Trophoblast cell (in vitro differentiated cells and primary cell): ENCODE measurements at places on chromosomes 2 and 18.

DNA sequence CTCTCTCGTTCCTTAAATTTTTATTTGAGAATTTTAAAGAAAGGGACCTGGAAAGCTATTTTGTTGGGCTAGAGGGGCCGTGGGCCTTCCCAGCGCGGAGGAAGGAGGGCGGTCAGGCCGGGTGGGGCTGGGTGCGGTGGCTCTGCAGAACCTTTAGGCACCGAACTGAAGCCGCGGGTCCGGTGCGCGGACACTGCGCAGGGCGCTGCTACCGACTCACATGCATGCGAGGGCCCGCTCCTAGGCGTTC is 1.6 kb upstream of the TWIST2 start:
- DNase-seq: no peak

DNA sequence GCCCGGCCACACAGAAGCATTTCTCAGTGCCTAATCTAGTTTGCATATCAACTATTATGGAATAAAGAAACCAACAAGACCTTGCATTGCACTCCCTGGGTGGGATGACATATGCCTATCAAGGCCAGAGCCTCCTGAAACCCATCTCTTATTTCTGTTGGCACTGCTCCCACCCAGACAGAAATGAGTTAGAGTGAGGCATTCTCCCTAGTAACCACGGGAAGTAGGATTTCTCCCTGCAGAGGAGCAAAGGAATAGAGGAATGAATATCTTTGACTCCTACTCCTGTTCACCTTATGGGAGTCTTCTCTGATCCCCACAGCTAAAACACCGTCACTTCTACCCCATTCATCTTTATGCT is 24.2 kb upstream of the SCYGR1 start:
- DNase-seq: no peak

DNA sequence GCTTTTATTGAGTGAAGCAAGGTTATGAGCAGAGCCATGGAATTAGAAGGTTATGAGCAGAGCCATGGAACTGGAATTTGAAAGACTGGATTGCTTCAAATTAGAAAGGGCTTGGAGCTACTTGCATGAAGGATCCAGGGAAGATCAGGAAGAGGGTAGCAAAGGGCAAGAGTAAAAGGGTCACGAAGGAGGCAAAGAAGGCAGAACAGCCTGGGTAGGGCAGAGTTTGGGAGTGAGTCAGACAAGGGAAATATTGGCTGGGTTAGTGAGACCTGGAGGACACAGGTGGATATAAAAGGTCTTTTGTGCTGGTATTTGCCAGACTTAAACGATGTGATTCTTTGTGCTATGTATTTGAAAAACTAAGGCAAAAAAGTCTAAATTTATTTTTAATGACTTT is 65.0 kb downstream of the SEMA4F start:
- no peak for DNase-seq

DNA sequence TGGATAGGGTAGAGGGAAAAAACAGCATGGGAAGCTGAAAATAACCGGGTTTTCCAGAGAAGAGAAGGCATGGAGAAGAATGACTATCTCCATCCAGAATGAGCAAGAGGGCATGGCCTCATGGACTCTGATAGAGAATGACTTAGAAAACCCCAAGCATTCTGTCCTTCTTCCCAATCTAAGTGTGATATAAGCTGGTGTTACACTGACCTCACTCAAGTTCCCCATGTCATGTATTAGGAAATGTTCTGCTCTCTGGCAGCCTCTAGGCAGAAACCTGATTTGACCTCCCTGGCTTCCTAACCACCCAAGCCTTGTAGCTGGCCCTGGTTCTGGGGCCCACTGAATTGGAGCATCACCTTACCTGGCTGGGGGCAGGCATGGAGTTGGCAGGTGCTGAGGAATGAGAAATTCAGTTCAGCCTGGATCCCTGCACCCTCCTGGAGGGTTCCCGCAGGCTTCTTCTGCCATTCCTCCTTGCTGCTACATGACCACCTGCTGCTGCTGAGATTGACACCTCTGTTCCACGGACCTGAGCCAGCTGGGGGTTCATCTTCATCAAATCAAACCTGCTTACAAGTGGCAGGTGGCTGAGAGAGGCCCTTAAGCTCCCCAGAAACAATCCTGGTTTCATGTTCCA is 5.2 kb upstream of the SIGLEC15 start:
- DNase-seq: no peak

- no peak for DNase-seq
Measured at GRCh38 chr2:80126596-80127189, 177.9 kb downstream of the LRRTM1 start.

DNA sequence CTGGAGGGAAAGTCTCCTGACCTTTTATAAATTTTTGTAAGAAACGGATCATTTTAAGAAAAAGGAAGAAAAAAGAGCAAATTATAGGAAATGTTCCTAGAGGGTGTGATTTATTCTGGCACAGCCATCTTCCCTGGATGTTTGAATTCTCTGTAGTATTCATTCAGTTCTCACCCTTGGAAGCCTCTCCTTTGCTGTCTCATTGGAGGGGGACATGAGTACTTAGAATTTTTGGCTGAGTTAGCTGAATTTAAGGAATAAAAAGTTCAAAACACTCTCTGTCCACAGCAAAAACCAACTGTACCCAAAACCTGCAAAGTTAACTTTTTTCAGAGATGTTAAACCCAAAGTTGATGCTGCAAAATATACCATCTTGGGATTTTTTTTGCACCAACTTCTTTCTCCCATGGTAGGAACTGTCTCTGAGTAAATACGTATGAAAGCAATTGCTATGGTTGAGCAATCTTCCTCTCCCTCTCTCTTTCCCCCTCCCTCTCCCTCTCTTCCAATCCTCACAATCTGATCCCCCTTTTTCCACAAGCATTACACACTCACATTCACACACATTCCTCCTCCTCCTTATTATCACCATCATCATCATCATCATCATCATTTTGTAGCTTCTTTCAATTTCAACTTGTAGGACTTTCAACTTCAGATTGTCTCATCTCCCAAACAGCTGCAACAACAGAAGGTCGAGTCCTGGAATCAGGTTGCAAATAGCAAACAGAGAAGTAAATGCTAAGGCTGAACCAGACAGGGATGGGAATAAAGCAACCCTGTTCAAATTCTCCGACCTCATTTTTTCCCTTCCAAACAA is 183.7 kb downstream of the GFPT1 start:
- no peak for DNase-seq

DNA sequence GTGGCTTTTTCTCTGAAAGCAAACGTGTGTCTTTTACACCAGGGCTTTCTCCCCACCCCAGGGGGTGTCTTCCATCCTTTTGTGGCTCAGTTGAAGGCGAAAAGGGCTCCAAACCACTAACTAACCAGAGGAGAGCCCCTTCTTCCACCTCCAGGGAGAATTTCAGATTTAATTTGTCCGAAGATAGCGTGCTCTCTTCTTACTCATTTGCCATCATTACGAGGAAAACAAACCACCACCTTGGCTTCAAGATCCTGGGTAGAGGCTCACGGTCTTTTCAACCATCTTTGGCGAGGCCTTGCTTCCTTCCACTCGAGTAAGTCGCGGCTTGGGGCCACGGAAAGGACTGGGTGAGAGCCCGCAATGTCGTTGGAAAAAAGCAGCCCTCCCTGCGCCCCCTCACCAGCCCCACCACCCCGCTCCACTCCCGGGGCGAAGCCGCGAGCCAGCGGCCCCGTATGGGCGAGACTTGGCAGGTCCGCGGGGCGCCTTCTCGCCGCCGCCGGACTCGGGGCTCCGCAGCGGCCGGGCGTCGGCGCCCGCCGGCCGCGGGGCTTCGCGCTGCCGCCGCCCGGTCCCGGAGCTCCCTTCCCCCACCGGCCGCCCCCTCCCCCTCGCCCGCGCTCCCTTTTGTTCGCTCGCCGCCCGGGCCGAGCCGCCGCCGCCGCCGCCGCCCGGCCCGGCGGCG is 1.7 kb upstream of the ZNF532 start:
- peak; percentile 29 for DNase-seq

DNA sequence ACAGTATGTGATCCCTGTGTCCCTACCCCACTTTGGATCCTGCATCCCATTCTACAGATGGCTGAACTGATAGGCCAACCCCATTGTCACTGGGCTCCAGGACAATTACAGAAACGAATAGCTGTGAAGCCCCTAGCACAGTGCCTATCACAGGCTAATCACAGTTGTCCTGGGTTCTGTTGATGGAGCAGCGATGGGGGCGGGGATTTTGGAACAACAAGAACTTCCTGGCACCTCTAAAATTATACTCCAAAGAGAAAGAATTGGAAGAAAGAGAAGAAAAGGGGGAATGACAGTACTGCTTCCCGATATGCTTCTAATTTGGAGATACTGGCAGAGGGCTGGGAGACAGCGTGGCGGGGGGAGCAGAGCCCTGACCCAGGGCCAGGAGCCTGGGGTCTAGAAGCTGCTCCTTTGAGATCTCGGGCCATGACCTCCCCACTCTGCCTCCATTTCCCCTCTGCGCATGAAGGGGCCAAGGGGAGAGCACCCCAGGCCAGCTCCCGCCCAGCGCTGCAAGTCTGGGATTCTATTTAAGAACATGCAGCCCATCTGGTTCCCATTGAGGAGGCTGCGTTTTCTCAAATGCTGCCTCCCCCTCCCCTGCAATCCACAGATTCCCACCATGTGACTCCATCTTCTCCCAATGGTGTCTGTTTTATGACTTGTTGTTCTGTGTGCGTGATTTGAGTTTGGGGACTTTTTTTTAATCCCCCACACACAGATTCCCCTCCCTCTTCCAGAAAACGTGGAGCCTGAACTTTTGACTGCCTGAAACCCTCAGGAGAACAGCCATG is 202.7 kb downstream of the CYP26B1 start:
- DNase-seq: no peak

- peak; percentile 81 for DNase-seq
Measured at GRCh38 chr2:20212871-20213503, 11.9 kb downstream of the SDC1 start.

GRCh38 chr2:235537186-235537585 is 43.3 kb downstream of the AGAP1 start:
- no peak for DNase-seq

GRCh38 chr18:37450434-37451132 is 115.0 kb downstream of the CELF4 start:
- DNase-seq: peak; percentile 33

DNA sequence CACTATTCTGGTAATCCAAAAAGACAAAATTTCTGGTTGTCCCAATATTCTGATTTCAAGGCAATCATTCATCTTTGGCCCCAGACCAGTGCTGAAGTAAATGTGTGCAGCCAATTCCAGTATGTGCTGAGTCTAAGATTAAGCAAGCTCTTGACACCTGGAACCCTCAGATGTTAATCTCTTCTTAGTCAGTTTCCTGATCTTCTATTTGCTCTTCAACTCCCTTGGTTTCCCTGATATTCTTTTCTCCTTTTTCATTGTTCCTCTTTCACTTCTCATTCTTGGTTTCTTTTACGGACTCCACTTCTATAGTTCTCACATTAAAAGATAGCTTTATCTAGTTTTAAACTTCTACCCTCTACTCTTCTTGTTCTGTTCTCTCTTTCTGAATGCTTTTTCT is 445.7 kb upstream of the FANCL start:
- DNase-seq: no peak

DNA sequence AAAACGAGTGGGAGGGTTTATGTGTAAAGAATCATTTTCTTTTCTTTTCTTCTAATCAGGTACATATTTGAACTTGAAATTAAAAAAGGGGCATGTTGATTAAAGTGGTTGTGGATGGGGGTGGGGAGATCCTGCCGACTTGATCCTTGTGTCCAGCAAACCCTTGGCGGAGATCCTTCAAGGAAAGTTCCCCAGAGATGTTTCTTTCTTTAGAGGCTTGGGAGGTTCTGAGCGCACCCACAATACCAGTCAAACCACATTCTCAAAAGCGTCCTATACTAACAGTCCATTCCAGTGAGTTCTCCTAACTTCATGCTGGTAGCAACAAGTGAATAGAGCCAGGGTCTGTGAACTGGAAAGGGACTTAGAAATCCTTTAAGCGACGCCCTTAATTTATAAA is 49.2 kb downstream of the MYCN start:
- peak; percentile 90 for DNase-seq

GRCh38 chr2:85132397-85132796 is 795 bp upstream of the TCF7L1 start:
- peak; percentile 57 for DNase-seq

- DNase-seq: no peak
Measured at GRCh38 chr2:238912228-238912915, 64.5 kb downstream of the TWIST2 start.

- DNase-seq: no peak
Measured at GRCh38 chr2:233301248-233301647, 6.4 kb upstream of the SAG start.

DNA sequence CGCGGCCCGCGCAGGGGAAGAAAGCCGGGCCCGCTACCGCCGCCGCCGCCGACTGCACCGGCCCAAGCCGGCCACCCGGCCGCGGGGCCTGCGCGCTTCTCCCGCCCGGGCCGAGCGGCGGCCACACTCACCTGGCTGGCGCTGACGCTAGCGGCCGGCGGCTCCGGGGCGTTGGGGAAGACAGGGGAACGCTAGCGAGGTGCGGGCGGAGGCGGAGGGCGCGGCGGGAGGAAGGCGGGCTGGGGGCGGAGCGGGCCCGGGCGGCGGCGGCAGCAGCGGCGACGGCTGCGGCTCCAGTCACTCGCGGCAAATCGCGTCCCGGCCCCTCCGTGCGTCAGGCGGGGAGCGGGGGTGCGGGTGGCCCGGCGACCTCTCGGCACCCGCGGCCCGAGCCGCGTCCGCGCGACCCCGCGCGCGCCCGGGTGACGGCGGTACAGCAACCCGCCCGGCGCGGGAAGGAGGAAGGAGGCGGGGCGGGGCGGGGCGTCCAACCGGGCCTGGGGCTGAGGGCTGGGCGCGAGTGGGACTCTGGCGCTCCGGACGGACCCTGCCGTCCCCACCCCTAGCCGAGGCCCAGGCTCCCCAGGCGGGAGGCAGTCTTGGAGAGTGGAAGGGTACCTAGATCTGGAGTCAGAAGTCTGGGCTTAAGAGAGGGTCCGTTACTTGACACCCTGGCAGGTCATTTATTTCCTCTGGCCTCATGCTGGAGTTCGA is at the start of gene SESTD1:
Gene SESTD1, minus strand, starts transcription at position 465 of the 714 bp plus-strand sequence. CDS start 72,991 bp downstream, outside the sequence.
- DNase-seq: peak; percentile 59

DNA sequence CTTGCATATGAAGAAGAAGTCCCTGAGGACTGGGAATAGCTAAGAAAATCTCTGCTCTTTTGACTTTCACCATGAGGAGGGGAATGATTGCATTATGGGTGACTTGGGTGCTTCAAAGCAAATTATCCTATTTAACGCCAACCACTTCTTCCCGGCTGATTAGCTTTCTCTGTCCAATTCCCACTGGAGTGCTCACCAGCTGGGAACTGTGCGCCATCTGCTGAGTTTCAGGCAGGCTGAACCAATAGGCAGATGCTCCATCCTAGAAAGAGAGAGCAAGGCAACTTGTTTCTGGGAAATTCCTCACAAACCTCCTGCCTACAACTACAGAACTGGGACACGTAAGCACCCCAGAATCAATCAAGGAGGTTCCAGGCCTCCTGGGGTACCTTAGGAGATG is 49.4 kb downstream of the POLE4 start:
- DNase-seq: no peak

GRCh38 chr18:69617888-69618287 is 217.2 kb downstream of the DOK6 start:
- no peak for DNase-seq

- DNase-seq: peak; percentile 24
Measured at GRCh38 chr18:36094431-36094830, 27.1 kb upstream of the RPRD1A start.

DNA sequence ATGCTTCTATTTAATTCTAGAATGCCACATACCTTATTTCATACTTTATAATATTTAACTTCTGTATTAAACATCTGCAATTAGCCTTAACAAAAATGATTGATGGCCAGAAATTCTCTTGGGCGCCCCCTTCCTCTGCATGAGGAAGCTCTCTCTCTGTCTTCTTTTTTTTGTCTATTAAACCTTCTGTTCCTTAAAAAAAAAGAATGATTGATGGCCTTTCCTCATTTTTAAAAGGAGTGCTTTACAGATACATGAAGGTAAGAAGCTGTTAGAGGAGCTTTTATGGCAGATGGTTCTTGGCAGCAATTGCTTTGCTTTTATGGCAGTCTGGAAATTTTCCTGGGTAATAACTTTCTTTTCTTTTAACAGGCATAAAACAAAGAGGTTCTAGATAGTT is 526.9 kb downstream of the SLC4A3 start:
- DNase-seq: no peak
